ENCODE measurements at places on chromosomes 6 and 20. TPM values are rescaled to one million over a fixed set of nuclear protein-coding genes. Genes with fewer than 3 reads are reported as not detected.

DNA sequence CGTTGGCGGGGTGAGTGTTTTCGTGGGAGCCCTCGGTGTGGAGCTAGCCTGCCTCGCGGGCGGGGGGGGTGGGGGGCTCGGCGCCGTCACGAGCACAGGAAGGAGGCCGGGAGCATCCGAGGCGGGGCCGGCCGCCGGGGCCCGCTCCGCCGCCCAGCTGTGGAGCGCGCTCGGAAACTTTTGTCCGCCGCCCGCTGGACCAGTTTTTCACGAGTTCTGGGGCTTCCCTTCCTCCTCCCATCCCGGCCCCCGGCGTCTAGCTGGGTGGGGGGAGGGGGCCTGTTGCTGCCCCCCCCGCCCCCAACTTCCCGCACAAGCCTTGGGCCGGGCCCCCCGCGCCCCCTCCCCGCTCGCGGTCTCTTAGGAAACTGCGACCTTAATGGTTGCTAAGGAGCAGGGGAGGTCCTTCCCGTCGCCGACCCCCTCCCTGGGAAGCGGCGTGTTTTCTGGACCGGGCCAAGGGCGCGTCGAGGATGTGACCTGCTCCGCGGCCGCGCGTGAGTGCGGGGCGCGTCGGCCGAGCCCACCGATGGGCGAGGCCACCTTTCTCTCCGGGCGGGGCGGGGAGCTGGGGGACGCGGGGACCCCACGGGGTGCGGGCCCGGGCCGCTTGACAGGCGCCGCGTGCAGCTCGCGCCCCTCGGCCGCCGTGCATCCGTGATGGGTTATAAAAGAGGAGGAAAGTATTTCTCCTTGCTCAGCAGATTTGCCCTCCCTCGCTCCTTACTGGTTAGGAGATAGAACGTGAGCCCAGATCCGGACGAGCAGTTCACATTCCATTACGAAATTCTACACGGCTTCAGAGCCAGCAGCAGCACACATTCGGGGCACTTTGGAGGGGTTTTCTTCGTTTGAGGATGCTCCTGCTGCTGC is 1.4 kb downstream of the RREB1 start:
- no peaks in the 10 kb centered on the region for H3K36me3 ChIP-seq
- peak overlapping the region; percentile 94 for H3K27ac ChIP-seq
- no peaks in the 10 kb centered on the region for H3K4me1 ChIP-seq
- H3K27me3 ChIP-seq, result no peaks in the 10 kb centered on the region

- no peaks in the 10 kb centered on the region for H3K36me3 ChIP-seq
- no peak overlapping the region for H3K4me3 ChIP-seq
- no peaks in the 10 kb centered on the region for H3K27me3 ChIP-seq
- H3K4me1 ChIP-seq, result no peaks in the 10 kb centered on the region
- DNase-seq, result no peak
Measured at GRCh38 chr6:65706436-65706835, 590 bp downstream of the EYS start.

DNA sequence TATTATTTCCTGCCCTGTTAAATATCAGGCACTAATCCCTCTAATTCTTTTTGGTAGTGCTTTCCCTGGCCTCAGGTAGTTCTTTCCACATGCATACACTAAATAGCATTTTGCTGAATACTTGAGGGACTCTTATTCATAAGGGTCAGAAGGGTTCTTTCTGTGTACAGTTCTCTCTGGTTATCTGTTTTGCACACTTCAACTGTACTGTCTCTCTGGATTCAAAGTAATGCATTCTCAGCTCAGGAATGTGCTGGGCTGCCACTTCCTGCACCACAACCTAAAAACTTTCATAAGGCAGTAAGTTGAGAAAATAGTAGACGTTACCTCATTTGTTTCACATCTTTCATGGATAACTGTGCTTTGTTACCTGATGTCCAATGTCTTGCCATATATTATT is 32.1 kb downstream of the C6orf141 start:
- no peaks in the 10 kb centered on the region for H3K36me3 ChIP-seq
- no peaks in the 10 kb centered on the region for H3K4me1 ChIP-seq
- no peak overlapping the region for H3K4me3 ChIP-seq
- no peak overlapping the region for H3K27ac ChIP-seq
- no peaks in the 10 kb centered on the region for H3K27me3 ChIP-seq
- no peak for DNase-seq

DNA sequence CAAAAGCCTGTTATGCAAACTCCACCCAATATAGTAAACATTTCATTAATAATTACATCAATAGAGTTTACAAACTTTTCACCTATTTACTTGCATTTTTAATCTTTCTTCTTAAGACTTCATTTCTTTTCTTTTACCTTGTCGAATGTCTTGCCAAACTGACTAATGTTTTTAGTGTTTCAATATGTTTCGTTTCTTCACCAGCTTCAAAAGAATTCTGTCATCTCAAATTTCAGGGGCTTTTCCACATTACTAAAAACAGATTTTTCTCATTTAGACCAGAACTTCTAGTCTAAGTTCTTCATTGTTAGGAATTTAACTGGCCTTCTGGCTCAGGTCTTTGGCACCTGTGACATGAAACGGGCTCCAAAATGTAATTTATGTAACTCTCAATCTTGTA is 196.5 kb downstream of the ARHGAP18 start:
- H3K36me3 ChIP-seq, result no peaks in the 10 kb centered on the region
- no peaks in the 10 kb centered on the region for H3K27me3 ChIP-seq
- DNase-seq, result no peak
- H3K4me3 ChIP-seq, result no peak overlapping the region
- no peak overlapping the region for H3K27ac ChIP-seq

AIF1 gene
- total RNA-seq, result 54.1 TPM

AGER gene
- total RNA-seq, result 1.3 TPM

HSF2 gene
- total RNA-seq, result 29.8 TPM

STK38 gene
- 39.4 TPM for total RNA-seq

FOXA2 gene
- not detected for total RNA-seq

FNDC1 gene
- total RNA-seq, result 0.15 TPM

TMEM244 gene
- total RNA-seq, result not detected

RIMS1 gene
- 1.3 TPM for total RNA-seq
